ENCODE measurements at places on chromosomes 5 and 9.
A peak's percentile ranks its signal among the peaks of the same experiment; 100 is the strongest.

GRCh38 chr5:73514418-73514817 lies 16.2 kb downstream of the BTF3 start:
- no peak for DNase-seq

GRCh38 chr5:95053253-95053652 lies 231.6 kb downstream of the MCTP1 start:
- DNase-seq, result no peak

- DNase-seq, result no peak
Measured at GRCh38 chr5:132758451-132758850, 11.2 kb downstream of the CCNI2 start.

DNA sequence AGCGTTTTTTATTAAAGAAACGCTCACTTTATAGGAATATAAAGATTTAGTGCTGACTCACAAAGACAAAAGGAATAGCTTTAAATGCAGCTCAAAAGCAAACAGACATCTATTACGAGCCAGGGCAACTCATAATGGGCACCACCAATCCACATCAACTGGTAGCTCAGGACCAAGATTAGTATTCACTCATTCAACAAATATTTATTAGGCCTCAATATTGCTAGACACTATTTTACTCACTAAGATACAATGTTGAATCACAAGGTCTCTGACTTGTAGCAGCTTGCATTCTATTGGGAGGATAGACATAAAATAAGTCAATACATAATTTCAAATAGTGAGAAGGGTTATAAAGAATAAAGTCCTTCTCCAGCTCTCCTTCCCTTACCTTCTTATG lies 8.0 kb upstream of the MAN2A1 start:
- DNase-seq, result no peak

DNA sequence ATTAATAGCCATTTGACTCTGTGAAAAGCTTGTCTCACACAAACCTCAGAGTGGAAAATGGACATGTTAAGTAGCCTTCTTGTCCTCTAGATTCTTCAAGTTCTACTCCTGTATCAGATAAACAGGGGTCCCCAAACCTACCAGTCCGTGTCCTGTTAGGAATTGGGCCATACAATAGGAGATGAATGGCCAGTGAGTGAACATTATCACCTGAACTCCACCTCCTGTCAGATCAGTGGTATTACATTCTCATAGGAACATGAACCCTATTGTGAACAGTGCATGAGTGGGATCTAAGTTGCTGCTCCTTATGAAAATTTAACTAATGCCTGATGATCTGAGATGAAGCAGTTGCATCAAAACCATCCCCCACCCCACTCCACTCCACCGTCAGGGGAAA lies 136.3 kb downstream of the TMEM232 start:
- peak; percentile 30 for DNase-seq

GRCh38 chr9:5428794-5429528 lies 8.8 kb downstream of the PLGRKT start:
- DNase-seq, result no peak
